ENCODE measurements at places on chromosomes 16 and 17.

DNA sequence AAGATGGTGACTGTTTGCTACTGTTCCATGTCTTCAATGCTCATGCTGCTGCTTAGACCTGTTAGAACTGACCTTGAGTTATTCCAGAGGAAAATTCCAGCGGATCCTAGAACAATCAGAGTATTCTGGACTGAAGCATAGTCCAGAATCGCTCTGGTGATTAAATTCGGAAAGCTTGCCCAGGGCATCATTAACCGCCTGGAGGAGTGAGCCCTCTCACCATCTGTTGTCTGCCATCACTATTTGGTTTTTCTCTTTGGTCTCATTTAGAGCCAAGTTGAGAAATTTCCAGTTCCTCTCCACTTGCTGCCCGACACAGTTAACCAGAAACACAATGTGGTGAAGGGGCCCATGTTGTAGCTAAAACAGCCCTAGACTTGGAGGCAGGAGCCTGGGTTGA, 104.1 kb downstream of the BMERB1 start:
- no peak for DNase-seq

GRCh38 chr16:54817432-54817831, 113.2 kb upstream of the IRX5 start:
- DNase-seq, result no peak

GRCh38 chr16:27424772-27425498, 23.0 kb downstream of the IL21R start:
- DNase-seq, result no peak

DNA sequence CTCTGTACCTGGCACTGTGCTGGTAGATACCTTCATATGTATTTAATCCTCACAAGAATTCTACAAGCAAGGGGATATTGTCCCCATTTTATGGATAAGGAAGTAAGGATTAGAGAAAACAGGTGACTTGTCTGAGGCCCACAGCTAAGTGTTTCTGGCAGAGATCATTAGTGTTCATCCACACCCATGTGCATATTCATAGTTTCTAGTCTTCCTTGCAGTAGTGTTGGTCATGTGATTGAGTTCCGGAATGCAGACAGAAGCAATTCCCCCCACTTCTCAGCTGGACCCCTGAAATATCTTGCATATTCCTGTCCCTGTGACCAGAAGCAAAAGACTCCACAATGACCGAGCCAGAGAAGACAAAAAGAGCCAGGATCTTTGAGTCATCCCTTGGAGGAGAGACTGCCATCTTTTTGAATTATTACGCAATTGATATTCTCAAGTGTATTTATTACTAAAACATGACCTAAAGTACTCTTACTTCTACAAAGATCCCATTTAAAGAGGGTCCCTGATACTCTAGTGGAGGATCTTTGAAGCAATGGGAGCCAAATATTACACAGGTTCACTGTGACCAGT, 43.4 kb downstream of the SOX9 start:
- DNase-seq, result no peak

- no peak for DNase-seq
Measured at GRCh38 chr17:76083536-76084182, 4.7 kb downstream of the ZACN start.

DNA sequence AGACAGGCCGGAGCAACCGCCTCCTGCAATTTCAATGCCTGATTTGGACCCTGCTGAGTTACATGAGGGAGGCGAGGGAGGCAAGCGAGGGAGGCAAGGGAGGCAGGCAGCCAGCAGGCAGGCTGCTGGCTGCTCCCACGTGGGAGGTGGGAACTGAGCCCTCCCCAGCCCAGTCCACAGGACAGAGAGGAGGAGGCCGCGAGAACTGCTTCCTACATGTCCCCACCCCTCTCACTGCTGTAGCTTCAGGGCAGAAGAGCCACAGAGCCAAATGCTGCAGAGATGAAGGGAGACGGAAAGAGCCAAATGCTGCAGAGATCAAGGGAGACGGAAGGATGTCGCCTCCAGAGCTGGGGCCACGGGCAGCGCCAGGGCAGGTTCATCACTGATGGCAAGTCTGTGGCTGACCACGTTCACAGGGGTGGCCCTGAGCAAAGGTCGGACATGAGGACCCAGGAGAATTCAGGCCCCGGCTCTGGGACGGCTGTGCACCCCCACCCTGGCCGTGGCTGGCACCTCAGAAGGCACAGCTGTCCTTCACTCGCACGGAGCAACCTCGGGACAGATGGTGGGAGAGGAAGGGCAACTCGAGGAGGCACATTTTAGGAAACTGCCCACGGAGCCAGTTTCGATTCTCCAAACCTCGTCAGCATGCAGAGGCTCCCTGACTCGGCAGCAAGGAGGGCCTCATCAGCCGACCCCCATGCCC, 21.5 kb downstream of the RPH3AL start:
- DNase-seq, result no peak

DNA sequence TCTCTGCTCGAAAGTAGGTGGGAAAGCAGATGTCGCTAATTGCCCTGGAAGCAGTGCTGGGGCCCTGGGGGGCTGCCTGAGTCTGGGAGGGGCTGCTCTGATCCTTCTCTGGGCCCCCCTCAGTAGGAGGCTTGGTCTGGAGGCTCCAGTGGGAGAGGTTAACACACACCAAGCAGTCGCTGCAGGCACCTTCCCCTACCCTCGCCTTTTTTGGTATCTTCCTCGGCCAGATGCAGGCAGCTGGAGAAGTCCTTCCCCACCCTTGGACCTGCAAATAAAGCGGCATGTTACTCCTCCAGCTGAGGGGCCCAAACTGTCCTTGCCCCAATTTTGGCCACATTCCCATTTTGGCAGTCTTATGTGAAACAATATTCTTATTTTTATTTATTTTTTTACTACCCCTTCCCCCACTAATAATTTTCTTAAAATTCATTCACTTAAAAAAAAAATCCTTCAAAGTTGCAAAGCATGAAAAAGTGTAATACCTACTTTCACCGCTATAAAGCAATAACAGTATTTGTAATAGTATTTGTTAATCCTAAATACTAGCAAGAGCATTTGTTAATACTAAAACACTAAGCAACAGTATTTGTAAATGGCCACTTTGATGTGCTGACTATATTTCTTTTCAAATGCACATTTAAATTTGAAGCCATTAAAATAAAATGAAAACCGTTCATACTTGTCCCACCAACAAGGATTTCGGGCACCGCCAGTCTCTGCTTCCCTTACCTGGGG, 15.0 kb downstream of the C16orf46 start:
- DNase-seq, result no peak

DNA sequence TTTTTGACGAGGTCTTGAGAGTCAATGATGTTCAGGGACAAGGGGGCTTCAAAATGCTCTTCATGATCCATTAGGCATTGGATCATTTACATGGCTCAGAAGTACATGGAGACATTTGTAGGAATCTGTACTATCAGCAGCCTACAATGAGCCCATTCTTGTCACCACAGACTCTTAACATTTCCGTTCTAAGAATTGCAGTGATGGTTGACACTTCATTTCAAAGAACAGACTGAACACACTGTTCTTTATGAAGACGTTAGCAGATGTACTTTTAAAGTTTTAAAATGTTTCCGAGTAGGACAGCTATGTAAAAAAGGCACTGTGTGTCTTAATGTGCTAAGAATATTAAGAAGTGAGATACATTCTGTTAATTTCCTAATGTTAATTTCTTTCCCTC, 97.3 kb upstream of the GOT2 start:
- DNase-seq, result no peak

GRCh38 chr17:27495460-27495859, 39.2 kb downstream of the KSR1 start:
- DNase-seq, result no peak

GRCh38 chr17:47663912-47664623, 14.3 kb downstream of the KPNB1 start:
- no peak for DNase-seq

DNA sequence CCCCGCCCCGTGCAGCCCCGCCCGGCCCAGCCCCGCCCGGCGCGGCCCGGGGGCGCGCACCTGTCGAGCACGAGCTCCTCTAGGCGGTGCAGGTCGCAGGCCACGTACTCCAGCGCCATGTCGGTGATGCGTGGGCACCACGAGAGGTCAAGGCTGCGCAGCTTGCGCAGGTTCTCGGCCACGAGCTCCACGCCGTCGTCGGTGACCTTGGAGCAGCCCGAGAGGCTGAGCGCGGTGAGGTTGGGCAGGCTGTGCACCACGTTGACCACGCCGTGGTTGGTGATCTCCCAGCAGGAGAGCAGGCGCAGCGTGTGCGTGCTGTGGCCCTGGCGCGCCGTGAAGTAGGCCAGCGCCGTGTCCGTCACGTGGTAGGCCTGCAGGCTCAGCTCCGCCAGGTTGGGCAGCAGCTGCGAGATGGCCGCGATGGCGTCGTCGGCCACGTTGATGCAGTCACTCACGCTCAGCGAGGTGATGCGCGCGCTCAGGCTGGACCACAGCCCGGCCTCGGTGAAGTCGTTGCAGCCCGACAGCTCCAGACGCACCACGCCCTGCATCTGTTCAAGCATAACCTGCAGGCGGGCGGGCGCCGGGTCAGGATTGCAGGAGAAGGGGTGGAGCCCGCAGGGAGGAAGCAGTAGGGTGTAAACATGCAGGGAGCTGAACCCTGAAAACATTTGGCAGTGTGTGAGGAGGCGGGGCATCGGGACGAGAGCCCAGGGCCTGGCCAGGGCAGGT, 5.3 kb upstream of the WDR24 start:
- DNase-seq, result no peak

- no peak for DNase-seq
Measured at GRCh38 chr17:56583772-56584171, 9.7 kb upstream of the NOG start.

DNA sequence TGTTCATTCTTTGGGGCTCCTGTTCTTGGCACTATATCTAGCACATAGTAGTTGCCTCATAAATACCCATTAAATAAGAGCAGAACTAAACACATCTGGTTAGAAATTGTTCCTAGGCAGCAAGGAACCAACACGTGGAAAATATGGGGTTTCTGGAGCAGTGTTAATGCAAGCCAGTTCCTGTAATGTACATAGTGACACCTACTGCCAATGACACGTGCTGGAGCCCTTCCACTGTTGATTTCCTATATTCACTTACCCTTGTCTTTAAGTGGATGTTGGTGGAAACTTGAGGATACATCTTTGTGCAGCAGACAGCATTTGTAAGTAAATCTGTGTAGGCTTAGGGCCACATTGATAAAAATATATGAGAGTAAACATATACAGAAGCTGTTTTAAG, 1.6 kb upstream of the IRF8 start:
- no peak for DNase-seq

- no peak for DNase-seq
Measured at GRCh38 chr16:49849037-49849753, 6.7 kb downstream of the ZNF423 start.

GRCh38 chr16:72721981-72722380, 325.9 kb downstream of the ZFHX3 start:
- no peak for DNase-seq

- DNase-seq, result no peak
Measured at GRCh38 chr17:31798205-31798724, 60.8 kb downstream of the COPRS start.

DNA sequence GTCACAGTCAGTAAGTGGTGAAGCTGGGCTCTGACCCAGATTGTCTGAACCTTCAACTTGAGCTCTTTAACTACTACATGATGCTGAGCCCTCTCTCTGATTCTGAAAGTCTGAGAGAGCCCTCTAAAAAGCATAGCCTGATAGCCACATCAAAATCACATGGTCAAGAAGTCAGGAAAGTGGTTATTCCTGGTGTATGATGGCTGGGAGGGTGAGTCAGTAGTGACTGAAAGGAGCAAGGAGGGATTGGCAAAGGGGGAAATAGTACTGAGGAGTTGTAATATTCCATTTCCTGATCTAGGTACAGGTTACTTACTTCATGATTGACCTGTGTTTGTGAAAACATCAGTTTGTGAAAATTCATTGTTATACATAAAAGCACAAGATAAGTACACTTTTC, 89.1 kb downstream of the SSH2 start:
- no peak for DNase-seq

GRCh38 chr16:49061137-49061714, 220.4 kb downstream of the CBLN1 start:
- no peak for DNase-seq

DNA sequence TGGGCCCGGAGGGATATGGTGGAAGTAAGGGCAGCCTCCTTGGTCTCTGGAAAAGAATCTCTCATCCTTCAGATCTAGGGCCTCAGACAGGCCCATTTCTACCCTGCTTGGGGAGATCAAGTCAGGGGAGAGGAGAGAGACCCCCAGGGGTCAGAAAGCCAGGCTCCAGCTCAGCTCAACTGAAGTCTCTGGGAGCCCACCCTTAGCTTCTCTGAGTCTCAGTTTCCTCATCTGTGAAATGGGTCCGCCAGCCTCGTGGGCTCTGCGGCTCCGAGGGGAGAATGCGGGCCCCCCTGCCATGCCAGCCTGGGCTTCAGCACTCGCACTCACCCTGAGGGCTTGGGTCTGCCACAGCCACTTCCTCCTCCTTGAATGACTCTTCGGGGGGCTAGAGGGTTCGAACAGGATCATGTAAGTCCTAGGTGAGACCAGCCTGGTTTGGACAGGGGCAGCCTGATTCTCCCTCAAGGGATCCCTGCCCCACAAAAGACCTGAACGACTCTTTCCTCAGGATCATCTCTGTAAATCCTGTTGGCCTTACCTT, 6.7 kb downstream of the CNGB1 start:
- no peak for DNase-seq

DNA sequence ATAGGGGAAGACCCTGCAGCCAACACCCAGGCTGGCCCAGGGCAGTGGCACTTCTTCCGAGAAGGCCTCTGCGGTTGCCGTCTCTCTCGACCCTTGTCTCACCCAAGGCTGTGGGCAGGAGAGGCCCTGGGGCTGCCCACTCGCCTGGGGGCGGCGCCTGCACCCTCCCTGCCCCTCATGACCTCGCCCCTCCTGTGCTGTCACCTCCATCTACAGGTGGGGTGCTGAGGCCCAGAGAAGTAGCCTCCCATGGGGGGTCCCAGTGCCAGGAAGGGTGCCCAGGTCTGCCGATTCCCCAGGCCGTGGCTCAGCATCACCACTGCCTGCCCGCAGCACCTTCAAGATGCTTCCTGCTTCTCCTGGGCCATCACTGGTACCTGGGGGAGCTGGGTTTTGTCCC, 992 bp downstream of the NLRC3 start:
- no peak for DNase-seq

DNA sequence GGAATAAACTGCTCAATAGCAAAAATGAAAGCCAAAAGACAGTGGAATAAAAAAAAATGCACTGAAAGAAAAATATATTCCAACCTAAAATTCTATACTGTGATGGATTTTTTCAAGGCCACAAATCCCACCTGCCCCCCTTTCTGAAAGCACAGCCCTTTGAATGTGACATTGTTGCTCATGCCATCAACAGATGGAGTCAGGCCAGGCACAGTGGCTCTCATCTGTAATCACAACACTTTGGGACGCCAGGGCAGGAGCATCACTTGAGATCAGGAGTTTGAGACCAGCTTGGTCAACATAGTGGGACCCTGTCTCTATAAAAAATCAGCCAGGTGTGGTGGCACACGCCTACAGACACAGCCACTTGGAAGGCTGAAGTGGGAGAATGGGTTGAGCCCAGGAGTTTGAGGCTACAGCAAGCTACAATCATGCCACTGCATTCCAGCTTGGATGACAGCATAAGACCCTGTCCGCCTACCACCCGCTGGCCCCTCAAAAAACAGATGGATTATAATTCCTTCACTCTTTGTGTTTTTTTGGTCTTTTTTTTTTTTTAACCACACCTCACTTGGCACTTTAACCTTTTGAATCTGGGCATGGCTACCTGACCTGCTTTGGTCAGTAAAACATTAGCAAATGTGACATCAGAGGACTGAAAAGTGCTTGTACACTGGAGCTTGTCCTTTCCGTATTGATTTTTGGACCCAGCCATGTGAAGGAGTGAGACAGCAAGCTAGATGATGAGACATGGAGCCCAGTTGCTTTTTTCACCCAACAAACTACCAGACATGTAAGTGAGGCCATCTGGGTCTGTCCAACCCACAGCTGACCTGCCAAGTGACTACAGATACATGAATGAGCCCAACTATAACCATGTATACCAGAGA, 36.3 kb downstream of the GLG1 start:
- DNase-seq, result no peak
